ENCODE measurements at places on chromosomes 6 and 20. TPM values are rescaled to one million over a fixed set of nuclear protein-coding genes. Genes with fewer than 3 reads are reported as not detected.

- H3K4me3 ChIP-seq: no peak overlapping the region
- peak overlapping the region; percentile 53 for H3K27ac ChIP-seq
- peaks cover 4% of the 10 kb centered on the region for H3K4me1 ChIP-seq
- H3K27me3 ChIP-seq: no peaks in the 10 kb centered on the region
- no peak for DNase-seq
- peaks cover 63% of the 10 kb centered on the region for H3K36me3 ChIP-seq
Observed at GRCh38 chr6:125285936-125286335, 15.8 kb downstream of the HDDC2 start.

The ZHX3 gene
- total RNA-seq: 52.9 TPM

The SAYSD1 gene
- total RNA-seq: 12.3 TPM

- H3K36me3 ChIP-seq: no peaks in the 10 kb centered on the region
- no peak for DNase-seq
- no peak overlapping the region for H3K4me3 ChIP-seq
- no peaks in the 10 kb centered on the region for H3K27me3 ChIP-seq
- peak overlapping the region; percentile 79 for H3K27ac ChIP-seq
Observed at GRCh38 chr6:9766240-9766915, 648.5 kb downstream of the TFAP2A start.

GRCh38 chr6:16206595-16207037 is 31.8 kb upstream of the GMPR start:
- no peak overlapping the region for H3K4me3 ChIP-seq
- DNase-seq: no peak
- no peaks in the 10 kb centered on the region for H3K36me3 ChIP-seq
- H3K27ac ChIP-seq: peak overlapping the region; percentile 92
- H3K27me3 ChIP-seq: peaks cover 2% of the 10 kb centered on the region

The SRSF12 gene
- total RNA-seq: 5.9 TPM

DNA sequence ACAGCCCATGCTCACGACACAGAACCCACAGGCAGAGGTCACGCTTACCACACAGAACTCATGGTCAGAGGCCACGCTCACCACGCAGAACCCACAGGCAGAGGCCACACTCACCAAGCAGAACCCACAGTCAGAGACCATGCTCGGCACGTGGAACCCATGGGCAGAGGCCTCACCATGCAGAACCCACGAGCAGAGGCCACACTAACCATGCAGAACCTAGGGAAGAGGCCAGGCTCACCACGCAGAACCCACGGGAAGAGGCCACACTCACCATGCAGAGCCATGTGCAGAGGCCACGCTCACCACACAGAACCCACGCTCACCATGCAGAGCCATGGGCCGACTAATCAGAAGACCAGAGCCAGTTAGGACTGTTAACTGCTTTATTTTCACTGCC is 203.2 kb upstream of the THBS2 start:
- no peak for DNase-seq
- H3K4me3 ChIP-seq: no peak overlapping the region
- H3K4me1 ChIP-seq: peaks cover 5% of the 10 kb centered on the region
- no peak overlapping the region for H3K27ac ChIP-seq

The TRIM10 gene
- not detected for total RNA-seq

DNA sequence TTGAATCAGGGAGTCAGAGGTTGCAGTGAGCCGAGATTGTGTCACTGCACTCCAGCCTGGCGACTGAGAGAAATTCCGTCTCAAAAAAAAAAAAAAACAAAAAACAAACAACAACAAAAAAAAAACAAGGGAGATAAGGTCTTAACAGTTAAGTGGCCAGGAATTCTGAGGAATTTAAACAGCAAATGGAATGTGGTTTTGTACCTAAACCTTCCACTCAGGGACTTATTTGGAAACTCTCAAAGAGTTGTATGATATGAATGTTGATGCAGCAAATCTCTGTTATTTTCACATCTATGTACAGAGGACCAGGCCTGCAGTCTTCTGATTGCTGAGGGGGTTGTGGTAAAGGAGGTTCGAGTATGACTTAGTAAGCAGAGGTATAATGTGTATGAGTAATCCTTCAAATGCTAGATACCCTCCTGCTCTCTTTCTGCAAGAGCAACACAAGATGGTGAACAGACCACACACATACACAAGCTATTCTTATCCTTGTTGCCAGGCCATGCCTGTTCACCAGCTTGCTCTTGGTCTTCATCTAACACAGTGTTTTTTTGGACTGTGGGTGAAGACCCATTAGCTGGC is 174.9 kb upstream of the SCGN start:
- H3K27ac ChIP-seq: no peak overlapping the region
- no peaks in the 10 kb centered on the region for H3K27me3 ChIP-seq
- H3K4me3 ChIP-seq: no peak overlapping the region
- H3K36me3 ChIP-seq: peaks cover 10% of the 10 kb centered on the region

- DNase-seq: no peak
- no peaks in the 10 kb centered on the region for H3K4me1 ChIP-seq
- H3K36me3 ChIP-seq: peaks cover 30% of the 10 kb centered on the region
- H3K27me3 ChIP-seq: no peaks in the 10 kb centered on the region
- no peak overlapping the region for H3K27ac ChIP-seq
Observed at GRCh38 chr20:33757046-33757445, 25.2 kb downstream of the ZNF341 start.

GRCh38 chr6:41673704-41674000 is 35.4 kb downstream of the MDFI start:
- no peak for DNase-seq
- H3K36me3 ChIP-seq: no peaks in the 10 kb centered on the region
- no peak overlapping the region for H3K27ac ChIP-seq
- no peak overlapping the region for H3K4me3 ChIP-seq
- peaks cover 13% of the 10 kb centered on the region for H3K27me3 ChIP-seq
- no peaks in the 10 kb centered on the region for H3K4me1 ChIP-seq

The CST4 gene
- not detected for total RNA-seq

The C20orf141 gene
- not detected for total RNA-seq

DNA sequence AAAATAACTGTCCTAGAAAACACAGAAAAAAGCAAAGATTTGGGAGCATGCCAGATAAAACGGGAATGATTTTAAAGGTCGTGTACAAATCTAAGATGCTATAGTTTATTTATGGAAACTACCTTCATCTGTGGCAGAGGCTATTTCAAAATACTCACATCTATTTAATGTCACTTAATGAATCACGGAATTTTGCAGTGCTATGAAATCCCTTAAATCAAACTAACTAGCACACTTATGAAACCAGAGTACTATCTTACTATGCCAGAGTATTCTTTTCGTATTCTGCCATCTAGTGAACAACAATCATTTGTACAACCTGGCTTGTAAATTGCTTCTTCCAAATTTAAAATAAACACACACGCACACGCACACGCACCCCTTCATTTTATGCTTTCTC is 77.9 kb upstream of the BMP5 start:
- DNase-seq: no peak
- no peaks in the 10 kb centered on the region for H3K36me3 ChIP-seq
- H3K4me1 ChIP-seq: no peaks in the 10 kb centered on the region
- no peak overlapping the region for H3K4me3 ChIP-seq
- H3K27me3 ChIP-seq: no peaks in the 10 kb centered on the region
- H3K27ac ChIP-seq: no peak overlapping the region

- peak overlapping the region; percentile 69 for H3K27ac ChIP-seq
- no peaks in the 10 kb centered on the region for H3K27me3 ChIP-seq
- H3K4me1 ChIP-seq: peaks cover 89% of the 10 kb centered on the region
- DNase-seq: no peak
- no peak overlapping the region for H3K4me3 ChIP-seq
Observed at GRCh38 chr6:163428373-163428772, 13.9 kb downstream of the QKI start.

The DIDO1 gene
- 42.5 TPM for total RNA-seq

DNA sequence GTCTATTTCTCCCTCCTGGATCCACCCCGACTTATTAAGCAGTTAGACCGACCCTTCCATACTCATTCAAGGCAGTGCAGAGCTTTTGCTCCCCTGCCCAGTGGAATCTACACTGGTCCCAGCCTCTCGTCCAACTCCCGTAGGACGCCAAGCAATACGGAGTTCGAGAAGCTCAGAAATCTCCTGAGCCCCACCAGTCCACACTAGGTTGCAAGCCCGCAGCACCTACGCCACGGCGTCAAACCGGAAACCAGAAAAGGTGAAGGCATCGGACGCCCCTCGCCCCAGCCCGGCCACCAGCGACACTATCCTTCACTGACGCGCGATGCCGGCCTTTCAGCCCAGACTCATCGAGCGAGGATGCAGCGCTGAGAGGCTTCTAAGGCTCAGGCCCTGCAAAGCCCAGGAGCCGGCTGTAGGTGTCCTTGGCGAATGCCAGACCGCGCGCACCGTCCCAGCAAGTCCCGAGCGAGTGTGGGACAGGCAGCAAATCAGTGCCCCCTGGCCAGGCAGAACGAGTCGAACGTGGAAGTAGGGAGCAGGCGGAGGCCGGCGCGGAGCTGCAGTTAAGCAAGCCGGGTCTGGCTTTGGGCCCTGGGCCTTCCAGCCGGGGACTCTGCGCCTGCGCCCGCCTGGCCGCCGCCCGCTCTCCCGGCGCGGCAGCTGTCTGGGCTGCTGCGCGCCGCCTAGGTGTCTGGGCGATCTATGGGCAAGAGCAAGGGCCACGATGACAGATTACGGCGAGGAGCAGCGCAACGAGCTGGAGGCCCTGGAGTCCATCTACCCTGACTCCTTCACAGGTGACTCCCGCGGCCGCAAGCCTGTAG is at the start of gene RWDD1:
Gene RWDD1, plus strand, starts transcription at position 649 of the 827 bp plus-strand sequence. Its CDS starts 79 bp downstream, at position 728.
- H3K4me1 ChIP-seq: peaks cover 38% of the 10 kb centered on the region
- peak; percentile 100 for DNase-seq
- H3K4me3 ChIP-seq: peak within 1 kb of the TSS; percentile 97

The SEL1L2 gene
- total RNA-seq: not detected

DNA sequence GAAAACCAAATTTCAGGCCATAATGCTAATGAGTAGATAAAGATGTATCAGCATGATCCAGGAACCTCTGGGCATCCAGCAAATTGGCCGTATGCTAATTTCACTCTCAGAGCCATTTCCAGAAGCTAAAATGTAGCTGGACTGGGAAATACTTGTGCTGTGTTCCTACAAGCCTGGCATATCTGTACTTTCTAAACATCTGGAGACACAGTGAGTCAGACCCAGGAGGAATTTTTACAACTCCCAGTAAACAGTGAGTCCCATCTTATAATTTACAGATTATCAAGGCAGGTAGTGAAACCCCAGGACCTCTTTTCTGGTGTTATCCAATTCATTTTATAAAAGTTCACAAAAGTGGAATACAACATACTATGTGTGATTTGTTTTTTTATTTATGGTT is 683.0 kb upstream of the ADGRB3 start:
- H3K4me1 ChIP-seq: no peaks in the 10 kb centered on the region
- no peak overlapping the region for H3K27ac ChIP-seq
- H3K36me3 ChIP-seq: no peaks in the 10 kb centered on the region
- DNase-seq: no peak
- H3K4me3 ChIP-seq: no peak overlapping the region
